ENCODE measurements at places on chromosomes 12 and 14. TPM values are rescaled to one million over a fixed set of nuclear protein-coding genes. Genes with fewer than 3 reads are reported as not detected.

DNA sequence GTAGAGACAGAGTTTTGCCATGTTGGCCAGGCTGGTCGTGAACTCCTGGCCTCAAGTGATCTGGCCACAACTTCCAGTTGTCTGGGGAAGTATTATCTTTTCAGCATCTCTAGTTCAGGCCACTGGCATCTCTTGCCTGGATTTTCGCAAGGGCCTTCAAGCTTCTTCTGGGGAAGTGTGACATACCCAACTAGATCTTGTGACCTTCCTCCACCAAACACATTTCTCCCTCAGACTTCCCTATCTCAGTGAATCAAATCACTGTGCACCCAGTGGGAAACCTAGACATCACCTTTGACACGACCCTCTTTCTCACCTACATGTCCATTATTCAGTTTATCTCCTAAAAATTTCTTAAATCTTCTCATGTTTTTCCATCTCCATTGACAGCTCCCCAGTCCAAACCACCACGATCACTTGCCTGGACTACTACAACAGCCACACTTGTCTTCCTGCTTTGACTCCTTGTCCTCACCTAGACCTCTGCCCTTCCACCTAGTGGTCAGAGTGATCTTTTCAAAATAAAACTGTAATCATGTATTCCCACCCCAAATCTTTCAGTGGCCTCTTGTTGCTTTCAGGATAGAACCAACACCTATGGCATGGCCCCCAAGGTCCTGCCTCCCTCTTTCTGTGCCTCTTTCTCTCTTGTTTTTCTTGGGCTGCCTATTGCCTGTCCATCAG, 3.3 kb downstream of the EEF1AKMT3 start:
- H3K27me3 ChIP-seq, result peaks cover 6% of the 10 kb centered on the region
- H3K4me1 ChIP-seq, result peaks cover 21% of the 10 kb centered on the region
- no peak for DNase-seq
- H3K4me3 ChIP-seq, result peak overlapping the region; percentile 71
- H3K27ac ChIP-seq, result peak overlapping the region; percentile 72

DNA sequence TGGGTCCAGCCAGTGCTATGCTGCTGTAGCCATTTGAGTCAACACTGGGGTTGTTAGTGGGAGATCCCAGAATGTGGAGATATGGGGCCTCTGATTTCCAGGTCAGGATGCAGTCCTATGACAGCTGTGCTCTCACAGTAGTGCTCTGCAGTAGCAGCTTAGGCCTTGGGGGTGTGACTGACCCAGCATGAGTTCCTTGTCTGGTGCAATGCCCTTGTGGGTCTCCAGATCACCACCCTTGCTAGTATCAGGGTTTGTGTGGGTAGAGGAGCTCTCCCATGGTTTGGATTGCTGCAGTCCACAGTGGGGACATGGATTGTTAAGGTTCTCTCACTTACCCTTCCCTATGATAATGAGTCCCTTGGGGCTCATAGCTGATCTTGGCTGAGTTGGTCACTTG, 113.7 kb downstream of the RAD51B start:
- H3K4me3 ChIP-seq, result no peak overlapping the region
- no peak overlapping the region for H3K27ac ChIP-seq
- no peak for DNase-seq
- H3K27me3 ChIP-seq, result no peaks in the 10 kb centered on the region
- H3K4me1 ChIP-seq, result peaks cover 5% of the 10 kb centered on the region

DNA sequence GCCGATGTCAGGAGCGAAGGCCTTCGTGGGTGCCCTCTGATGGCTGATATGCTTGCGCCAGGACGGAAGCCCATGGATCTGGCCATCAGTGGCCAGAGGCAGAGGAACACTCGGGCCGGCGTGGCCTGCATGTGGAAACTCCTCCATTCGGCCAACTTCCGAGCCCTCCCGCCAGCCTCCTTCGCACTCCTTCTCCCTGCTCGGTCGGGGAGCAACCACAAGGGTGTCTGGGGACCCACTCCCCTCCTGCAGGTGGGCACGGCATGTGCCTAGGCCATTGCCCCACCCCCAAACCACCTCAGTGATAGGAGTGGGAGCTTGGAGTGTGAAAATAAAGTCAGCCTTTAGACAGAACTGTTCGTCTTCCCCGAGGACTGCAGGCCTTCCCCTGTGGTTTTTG, 231.3 kb downstream of the BCL11B start:
- H3K27me3 ChIP-seq, result peaks cover 88% of the 10 kb centered on the region
- H3K27ac ChIP-seq, result no peak overlapping the region
- no peak overlapping the region for H3K4me3 ChIP-seq
- DNase-seq, result no peak
- H3K4me1 ChIP-seq, result peaks cover 40% of the 10 kb centered on the region

DNA sequence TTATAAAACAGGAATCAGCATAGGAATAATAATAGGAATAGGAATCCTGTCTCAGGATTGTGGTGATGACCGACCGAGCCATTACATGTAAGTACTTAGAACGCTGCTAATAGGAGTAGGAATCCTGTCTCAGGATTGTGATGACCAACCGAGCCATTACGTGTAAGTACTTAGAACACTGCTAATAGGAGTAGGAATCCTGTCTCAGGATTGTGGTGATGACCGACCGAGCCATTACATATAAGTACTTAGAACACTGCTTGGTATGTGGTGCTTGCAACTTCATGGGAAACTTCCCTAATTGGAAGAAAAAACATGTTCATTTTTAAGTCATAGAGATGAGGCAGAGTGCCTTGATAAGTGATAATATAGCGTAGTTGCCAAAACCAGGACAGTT, 30.0 kb downstream of the ELK3 start:
- DNase-seq, result no peak
- H3K4me1 ChIP-seq, result no peaks in the 10 kb centered on the region
- H3K27ac ChIP-seq, result no peak overlapping the region
- no peak overlapping the region for H3K4me3 ChIP-seq
- no peaks in the 10 kb centered on the region for H3K27me3 ChIP-seq

DNA sequence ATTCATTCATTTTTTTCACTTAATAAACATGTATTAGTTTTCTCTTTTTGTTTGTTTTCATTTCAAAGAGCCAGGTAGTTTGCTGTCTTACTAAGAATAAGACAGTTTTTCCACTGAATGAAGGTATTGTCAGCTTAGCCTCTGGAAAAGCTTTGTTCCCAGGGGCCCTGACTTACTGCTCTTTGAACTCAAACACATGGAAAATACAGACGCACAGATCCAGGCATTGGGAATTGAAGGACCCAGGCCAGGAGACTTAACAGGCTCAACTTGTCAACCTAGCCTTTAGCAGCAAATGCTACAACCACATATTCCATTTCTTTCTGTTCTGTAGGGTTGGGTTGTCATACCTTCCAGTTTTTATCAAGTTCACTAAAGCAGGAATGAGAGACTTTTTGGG, 38.5 kb upstream of the SLCO1C1 start:
- peaks cover 19% of the 10 kb centered on the region for H3K4me1 ChIP-seq
- H3K27ac ChIP-seq, result no peak overlapping the region
- H3K27me3 ChIP-seq, result no peaks in the 10 kb centered on the region
- H3K4me3 ChIP-seq, result no peak overlapping the region
- DNase-seq, result no peak
- peaks cover 12% of the 10 kb centered on the region for H3K36me3 ChIP-seq

GRCh38 chr12:2391740-2392331, 339.0 kb downstream of the CACNA1C start:
- no peak overlapping the region for H3K27ac ChIP-seq
- no peaks in the 10 kb centered on the region for H3K27me3 ChIP-seq
- H3K4me1 ChIP-seq, result peaks cover 4% of the 10 kb centered on the region
- DNase-seq, result no peak
- no peaks in the 10 kb centered on the region for H3K36me3 ChIP-seq

DNA sequence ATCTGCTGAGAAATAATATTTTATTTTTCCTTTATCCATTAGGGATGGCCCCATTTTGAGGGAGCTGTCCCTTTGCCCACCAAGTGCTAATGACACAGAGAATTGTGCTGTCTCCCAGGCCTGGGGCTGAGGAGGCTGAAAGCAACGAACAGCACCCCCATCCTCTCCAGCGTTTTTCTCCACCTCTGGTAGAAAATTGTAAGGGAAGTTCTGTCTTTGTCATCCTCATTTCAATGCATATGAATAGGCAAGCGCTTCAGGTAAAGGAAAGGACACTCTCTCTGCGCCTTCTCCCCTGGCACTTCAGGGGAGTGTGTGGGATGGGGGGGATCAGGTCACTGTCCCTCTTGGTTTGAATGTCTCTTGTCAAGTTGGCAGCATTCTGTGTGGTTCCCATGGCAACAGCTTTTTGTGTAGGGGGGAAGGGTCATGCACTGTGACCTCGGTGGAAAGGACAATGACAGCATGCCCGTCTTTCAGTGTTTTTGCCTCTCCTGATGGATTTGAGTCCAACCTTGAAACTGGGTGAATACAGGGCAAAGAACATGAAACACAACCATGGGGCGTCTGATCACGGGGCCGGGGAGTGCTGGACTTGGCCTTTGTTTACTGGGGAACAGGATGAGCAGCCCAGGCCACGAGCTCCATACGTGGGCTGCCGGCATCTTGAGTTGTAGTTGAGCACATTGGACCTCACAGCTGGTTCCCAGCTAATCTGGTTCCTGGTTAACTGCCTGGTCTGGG, 230.2 kb downstream of the VRK1 start:
- peak overlapping the region; percentile 64 for H3K4me3 ChIP-seq
- H3K27me3 ChIP-seq, result peaks cover 13% of the 10 kb centered on the region
- peak overlapping the region; percentile 95 for H3K27ac ChIP-seq
- peaks cover 45% of the 10 kb centered on the region for H3K4me1 ChIP-seq

ITGA7 gene
- 63.7 TPM for total RNA-seq

DNAJC22 gene
- 0.35 TPM for total RNA-seq
